ENCODE measurements at places on chromosomes 12 and 14. TPM values are rescaled to one million over a fixed set of nuclear protein-coding genes. Genes with fewer than 3 reads are reported as not detected.

DNA sequence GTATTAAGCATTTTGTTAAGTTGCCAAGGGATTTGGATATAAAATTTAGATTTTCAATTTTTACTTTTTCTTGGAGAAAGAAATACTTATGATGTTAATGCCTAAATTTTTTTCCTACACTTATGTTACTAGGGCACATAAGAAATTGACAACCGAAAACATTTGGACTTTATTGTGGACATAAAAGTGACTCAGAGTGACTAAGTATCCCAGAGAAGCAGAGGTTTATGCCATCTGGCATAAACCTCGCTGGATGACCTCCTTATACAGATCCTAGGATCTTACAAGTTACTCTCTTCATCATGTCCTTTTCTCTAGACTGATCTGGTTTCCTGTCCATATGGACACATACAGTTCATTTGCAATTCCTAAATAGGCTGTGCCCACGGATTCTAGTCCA is 89.8 kb downstream of the RERG start:
- no peak for DNase-seq

GRCh38 chr14:100788942-100789341 is 37.0 kb upstream of the MEG3 start:
- DNase-seq = no peak

DNA sequence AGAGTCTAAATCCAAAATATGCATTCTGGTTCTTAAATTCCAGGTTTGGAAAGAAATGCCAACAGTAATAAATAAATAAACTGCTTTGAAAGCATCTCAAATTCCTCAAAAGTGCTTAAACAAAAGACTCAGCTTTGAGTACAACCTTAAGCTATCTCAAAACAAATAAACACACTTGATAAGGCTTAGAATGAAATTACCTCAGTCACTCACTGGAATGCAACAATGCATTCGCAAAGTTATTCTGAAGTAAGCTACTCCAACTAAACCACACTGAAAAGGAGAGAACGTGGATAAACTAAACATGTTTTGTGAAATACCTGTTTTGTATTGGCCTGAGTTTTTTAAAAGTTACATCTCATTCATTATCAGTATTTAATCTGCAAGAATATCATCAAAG is 1.2 kb downstream of the SPTSSA start:
- no peak for DNase-seq

DNA sequence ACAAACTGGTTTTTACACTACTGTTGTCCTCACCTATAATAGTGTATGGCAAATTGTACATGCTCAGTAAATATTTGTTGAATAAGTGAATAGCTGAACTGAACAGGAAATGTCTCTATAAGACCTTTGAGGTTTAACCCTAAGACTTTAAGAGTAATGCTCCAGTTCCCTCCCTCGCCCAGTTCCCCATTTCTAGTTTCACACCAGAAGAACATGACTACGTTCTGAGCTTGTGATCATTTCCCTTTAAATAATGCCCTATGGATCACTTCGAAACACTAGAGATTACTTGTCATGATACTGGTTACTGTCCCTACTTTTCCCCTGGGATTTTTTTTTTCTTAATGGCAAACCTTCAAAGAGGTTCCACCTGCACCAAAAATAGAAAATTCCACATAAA is 69.3 kb downstream of the PRKD1 start:
- DNase-seq = peak; percentile 45

The ANKRD52 gene
- polyA plus RNA-seq = 48.1 TPM

The CLEC2D gene
- 27.7 TPM for polyA plus RNA-seq

The MYH6 gene
- not detected for polyA plus RNA-seq

The TRPV4 gene
- polyA plus RNA-seq = not detected

All from GM12878 (cell line).